Fibroblast of pulmonary artery (primary cell): ENCODE measurements at places on chromosomes 5 and 9.
A peak's percentile ranks its signal among the peaks of the same experiment; 100 is the strongest.

DNA sequence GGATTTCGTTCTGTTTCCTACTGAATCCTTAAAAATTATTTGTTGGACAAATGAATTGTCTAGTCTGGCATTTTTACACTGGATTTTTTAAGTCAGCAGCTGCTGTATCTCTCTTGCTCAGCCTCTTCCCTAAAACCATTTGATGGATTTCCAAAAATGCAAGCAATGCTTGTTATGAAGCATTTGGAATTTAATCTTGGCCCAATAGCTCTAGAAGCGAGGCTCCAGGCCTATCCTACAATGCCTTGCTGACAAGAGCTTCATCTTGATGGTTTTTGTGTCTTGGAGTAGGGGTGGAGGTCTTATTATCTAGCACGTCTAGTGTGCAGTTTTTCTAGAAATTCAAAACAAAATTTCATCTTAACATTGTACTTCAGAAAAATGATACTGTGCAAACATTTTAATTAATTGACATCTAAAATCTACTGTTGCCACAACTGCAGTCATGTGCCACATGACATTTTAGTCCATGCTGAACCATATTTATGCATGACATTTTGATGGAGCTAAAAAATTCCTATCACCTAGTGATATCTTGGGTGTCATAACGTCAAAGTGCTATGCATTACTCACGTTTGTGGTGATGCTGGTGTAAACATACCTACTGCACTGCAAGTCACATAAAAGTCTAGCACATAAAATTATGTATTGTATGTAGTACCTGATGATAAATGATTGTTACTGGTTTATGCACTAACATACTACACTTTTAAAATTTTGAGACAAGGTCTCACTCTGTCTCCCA is 5.9 kb upstream of the RAD23B start:
- peak; percentile 53 for DNase-seq

GRCh38 chr5:73387601-73388305 is 60.8 kb downstream of the FOXD1 start:
- no peak for DNase-seq

GRCh38 chr9:123655681-123656423 is 274.1 kb downstream of the DENND1A start:
- no peak for DNase-seq

- no peak for DNase-seq
Observed at GRCh38 chr9:124590889-124591641, 83.9 kb upstream of the NR5A1 start.

GRCh38 chr9:26132746-26133312 is 454.6 kb upstream of the TUSC1 start:
- no peak for DNase-seq

DNA sequence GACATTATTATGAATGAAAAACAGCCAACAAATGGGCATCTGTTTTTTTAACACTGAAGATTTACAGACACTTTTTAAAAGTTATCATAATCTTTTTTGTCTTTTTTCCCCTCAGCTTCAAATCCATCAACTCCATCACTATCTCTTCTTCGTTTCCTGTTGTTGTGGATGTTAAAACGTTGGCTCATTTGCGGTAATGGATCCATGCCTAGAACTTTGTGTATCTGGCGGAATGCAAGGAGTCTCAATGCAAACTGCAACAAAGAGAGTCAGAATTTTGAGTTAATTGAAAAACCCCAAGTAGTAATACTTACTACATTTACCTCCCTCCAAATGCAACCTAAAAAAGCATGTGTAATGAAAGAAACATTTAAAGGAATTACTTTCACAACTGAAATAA is 42.9 kb upstream of the MTMR12 start:
- DNase-seq = peak; percentile 83

- no peak for DNase-seq
Observed at GRCh38 chr5:75356719-75357118, 19.7 kb downstream of the HMGCR start.

DNA sequence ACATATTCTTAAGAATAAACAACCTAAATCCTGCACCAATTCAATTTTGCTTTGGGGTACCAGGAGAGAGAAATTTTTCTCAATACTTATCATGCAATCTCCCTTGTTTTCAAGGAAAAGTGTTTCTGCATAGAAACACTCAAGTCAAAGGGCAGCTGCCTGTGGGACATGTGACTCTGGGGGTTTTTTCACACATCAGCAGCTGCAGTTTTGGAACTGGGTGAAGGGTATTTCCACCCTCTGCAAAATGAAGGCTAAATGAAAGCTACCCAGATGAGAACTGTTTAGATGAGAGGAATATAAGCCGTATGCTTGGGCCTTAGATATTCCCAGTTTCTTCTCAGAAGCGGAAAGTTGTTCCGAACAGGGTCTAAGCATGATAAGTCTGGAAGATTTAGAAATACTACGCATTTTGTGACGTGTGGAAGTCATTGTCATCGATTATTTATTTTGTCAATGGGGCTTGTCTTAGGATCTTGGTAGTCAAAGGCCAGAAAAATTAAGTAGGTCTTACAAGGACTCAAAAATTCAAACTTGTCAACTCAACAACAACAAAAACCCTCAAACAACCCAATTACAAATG is 64.3 kb upstream of the BOD1 start:
- no peak for DNase-seq

DNA sequence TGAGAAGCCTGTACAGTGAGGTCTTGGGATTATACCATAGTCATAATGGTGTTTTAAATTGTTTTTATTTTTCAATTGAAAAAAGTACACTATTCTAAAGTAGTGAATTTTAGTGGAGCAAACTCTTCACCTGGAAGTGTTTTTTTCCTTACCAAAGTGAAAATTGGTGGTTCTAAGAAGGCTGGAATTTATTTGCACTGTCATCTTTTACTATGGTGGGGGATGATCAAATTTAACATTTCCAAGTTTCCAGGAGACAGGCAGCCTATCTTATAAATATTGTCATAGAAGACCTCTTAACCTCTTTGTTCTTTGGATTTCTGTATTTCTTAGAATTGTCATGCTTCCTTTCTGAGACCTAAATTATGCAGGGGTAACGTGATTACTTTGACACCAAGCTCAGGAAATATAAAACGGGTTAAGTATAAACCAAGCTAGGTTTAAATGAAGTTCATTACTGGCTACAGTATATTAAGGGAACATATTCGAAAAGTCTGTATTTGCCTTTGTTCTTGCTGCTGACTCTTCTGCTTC is 20.2 kb downstream of the NDFIP1 start:
- no peak for DNase-seq

DNA sequence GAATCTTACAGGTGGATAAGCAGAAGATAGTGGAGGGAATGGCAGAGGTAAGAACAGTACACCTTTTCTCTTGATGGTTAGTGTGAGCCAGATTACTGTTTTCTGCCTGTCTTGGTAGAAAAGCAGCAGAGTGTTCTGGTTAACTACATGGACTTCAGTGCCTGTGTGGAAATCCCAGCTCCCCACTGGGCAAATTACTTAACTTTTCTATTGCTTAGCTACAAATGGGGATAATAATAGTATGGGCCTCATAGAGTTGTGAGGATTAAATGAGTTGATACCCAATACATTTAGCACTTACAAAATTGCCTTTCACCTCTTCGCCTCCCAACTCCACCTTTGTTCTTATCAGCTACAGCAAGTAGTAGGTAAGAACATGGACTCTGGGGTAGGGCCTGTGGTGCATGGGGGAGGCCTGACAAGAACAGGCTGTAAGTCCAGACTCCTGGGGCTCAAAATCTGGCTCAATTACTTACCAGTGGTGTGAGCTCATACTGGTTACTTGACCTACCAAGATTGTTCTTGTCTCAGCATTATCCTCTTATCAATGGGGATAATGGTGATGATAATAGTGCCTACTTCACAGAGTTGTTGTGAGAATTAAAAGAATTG is 125.1 kb downstream of the LIFR start:
- no peak for DNase-seq

- DNase-seq = peak; percentile 81
Observed at GRCh38 chr5:118791926-118792734, 196.2 kb downstream of the DTWD2 start.

DNA sequence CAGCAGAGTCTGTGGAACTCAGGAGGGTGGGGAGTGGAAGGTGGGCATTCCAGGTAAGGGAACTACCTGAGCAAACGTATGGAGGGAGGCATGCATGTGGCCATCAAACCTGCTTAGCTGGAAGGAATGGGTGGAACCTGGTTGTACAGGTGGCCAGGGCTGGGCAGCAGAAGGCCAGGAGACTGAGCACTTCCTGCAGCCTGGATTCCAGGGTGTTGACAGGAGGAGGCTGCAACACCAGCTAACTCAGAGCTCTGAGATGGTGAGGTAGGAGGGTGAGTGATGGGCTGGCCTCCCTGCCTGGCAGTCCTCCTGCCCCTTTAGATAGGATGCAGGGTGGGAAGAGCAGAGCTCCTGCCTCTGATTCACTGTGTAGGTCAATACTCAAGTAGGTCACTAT is 92.5 kb upstream of the CPEB4 start:
- no peak for DNase-seq

DNA sequence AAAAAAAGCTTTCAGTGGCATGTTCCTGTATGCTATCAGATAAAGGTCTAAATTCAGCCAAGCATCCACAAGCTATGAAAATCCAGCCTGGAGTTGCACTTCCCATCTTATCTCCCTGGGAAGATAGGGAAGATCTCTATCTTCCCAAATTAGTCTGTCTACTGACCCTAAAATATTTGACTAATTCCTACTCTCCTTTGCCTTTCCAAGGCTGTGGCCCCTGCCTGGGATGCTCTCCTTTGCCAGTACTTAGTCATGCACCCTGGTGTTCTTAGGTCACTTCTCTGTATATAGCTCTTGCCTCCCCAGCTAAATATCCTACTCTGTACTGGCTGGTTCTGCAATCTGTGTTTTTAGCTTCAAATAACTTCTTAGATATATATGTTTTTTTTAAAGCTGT is 44.0 kb upstream of the PLPP1 start:
- DNase-seq = peak; percentile 50

DNA sequence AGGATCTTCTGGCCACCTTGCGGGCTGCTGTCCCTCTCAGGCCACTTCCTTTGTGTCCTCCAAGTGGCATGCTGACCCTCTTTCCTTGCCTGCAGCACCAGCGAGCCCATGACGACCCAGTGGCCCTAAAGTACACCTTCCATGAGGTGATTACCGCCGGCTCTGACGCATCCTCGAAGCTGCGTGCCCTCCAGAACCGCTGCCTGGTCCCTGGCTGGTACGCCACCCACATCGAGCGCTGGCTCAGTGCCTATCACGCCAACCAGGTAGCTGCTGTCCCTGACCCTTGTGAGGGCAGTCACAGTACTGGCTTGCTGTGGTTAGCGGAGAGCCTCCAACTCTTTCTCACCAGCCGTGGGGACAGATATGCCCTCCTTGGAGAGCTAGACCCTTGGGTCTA is 40.2 kb downstream of the NDST1 start:
- DNase-seq = no peak

GRCh38 chr5:133354323-133355185 is 257.8 kb downstream of the FSTL4 start:
- no peak for DNase-seq

DNA sequence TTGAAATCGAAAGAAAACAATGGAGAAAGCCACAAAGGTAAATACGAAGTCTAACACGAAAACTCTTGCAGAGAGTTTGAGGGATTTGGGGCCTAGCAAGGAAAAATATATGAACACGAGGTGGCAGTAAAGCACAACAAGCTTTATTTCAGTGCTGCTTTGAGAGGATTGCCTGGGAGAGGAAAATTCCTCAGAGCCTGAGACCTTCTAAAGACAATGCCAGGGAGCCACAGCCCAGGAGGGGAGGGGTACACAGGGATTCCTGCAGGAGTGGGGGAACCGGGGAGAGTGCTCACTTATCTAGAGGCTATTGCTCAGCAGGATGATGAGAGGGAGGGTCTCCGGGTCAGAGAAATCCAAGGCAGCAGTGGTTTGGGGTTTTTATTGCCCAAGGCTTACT is 134.9 kb upstream of the ADCY2 start:
- peak; percentile 3 for DNase-seq

DNA sequence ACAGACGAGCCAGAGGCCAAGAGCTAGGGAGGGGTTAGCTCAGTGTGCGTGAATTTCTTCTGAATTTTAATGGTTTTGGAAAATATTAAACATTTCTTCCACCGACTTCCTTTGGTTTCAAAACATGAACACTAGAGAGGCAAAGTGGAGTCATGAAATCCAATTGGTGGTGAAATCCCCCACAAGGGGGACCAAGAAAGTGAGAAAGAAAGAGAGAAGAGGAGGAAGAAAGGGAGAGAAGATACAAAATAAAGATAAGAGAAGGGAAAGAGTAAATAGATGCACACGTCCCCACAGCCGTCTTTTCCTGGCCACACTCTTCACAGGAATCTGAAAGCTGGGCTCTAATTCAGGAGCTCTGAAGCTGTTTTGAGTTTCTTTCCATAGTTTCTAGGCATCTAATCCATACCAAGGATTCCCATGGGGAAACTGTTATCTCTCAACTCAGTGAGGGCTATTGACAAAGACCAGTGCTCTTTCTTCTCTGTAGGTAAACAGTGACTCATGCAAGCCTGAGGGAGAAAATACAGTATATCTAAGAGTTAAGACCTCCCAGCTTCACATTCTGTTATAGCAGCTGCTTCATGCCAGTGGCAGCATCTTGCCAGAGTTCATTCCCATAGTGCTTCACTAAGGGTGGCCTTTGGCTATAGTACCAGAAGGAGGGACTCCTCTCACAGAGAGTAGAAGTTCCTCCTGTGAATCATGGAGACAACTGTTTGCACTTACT is 115.8 kb upstream of the LIFR start:
- peak; percentile 90 for DNase-seq

DNA sequence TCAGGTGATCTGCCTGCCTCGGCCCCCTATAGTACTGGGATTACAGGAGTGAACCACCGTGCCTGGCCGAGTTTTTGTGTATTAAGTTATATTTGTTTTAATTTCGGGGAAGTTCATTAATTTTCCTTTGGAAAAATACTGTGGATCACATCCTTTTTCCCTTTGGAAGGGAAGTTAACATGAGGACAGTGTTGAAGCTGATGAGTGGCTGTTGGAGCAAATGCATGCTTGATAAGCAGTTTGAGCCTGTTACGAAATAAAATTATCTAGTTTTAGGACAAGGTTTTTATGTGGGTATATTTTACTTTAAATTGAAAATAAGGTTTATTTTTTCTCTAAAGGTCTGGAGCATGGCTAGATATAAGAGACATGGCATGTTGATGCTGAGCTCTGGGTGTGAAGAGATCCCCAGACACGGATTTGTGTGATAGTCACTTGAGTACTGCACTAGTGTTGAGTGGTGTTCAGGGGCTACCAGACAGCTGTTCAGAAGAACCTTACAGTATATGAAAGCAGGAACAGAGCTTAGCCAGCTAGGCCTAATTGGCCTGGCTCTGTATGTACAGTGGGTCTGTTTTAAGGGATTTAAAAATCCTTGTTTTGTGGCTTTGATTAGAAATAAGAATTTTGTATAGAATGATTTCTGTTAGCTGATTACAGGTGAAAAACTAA is 17.4 kb downstream of the LMNB1 start:
- DNase-seq = no peak

GRCh38 chr9:92008041-92008440 is 58.0 kb upstream of the ROR2 start:
- DNase-seq = no peak

- no peak for DNase-seq
Observed at GRCh38 chr5:179413086-179413690, 67.9 kb upstream of the ADAMTS2 start.

GRCh38 chr5:24623624-24624023 is 21.2 kb downstream of the CDH10 start:
- DNase-seq = no peak
